ENCODE measurements at places on chromosomes 7 and 10. TPM values are rescaled to one million over a fixed set of nuclear protein-coding genes. Genes with fewer than 3 reads are reported as not detected.

DNA sequence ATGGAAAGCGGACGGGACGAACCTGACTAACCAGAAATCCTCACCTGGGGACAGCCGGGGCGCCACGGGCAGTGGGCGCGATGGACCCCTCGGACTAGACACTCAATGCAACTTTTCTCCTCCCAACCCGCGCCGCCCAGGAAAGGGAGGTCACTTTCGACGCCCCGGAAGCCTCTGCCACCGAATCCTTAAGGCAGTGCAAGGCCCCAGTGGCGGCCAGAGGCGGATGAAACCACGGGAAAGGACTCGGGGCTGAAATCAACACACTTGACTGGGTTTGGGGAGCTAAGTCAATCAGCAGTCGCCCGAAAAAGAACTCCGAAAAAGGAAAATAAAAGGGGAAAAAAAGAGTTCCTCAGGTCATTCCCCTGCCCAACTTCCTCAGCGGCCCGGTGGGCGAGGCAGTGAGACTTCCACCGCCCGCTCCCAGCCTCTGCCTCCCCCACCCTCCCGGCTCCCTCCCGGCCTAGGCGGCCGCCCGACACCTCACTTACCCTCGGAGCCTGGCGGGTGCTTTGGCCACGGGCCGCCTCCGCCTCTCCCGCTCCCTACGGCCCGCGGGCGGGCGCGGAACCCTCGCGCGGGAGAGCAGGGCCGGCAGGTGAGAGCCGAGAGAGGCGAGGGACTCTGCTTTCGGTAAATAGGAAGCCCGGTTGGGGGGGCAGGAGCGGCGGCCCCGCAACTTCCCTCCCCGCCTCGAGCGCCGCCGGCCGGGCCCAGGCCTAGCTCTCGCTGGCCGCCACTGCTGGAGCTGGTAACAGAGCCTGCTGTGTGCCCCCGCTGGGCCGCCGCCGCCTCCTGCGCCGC, 518 bp downstream of the WAPL start:
- no peak for DNase-seq

DNA sequence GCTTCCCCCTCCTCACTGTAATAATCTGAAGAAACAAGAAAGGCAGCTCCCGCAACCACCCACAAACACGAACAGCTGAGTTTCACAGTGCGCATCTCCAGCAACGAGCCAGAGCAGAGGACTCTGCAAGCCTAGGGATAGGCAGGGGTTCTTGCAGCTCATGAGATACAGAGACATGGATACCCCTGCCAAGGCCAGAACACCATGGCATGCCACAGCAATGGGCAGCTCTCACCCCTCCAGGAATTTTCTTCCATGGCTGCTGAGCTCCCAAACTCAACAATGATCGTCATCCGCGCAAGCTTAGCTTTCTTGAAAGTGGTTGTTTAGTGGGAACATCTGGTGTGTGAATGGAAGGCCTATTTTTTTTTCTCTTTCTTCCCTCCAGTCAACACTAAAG, 637.3 kb downstream of the SORCS3 start:
- DNase-seq = no peak

DNA sequence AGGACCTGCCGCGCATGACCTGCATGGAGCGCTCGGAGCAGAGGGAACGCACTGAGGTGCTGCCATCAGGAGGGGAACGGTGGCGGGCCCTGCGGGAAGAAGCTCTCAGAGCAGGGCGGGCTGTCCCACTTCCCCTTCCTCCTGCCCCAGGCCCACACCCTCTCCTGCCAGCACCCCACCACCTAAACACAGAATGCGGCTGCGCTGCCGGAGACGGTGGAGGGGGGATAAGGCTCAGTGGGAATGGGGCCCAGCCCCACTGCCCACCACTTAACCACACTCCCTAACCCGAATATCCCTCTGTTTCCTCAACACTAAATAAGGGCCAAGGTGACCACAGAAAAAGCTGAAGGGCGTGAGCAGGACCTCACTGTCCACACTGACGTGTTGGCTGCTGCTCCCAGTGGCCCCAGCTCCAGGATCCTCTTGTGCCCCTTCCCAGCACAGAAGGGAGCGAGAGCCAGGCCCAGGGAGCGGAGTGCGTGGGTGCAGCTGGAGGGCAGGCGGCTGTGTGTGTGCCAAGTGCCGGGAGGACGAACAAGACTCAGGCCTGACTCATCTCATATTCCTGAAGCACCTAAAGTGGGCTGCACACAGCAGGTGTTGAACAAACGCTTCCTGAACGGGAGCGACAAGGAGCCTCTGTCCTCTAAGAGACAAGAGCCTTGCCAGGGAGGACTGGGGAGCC, 116.8 kb downstream of the MAD1L1 start:
- no peak for DNase-seq

GRCh38 chr10:917416-917720, 14.1 kb downstream of the LARP4B start:
- no peak for DNase-seq

GRCh38 chr7:70134029-70134770, 535.9 kb downstream of the AUTS2 start:
- DNase-seq = no peak

DNA sequence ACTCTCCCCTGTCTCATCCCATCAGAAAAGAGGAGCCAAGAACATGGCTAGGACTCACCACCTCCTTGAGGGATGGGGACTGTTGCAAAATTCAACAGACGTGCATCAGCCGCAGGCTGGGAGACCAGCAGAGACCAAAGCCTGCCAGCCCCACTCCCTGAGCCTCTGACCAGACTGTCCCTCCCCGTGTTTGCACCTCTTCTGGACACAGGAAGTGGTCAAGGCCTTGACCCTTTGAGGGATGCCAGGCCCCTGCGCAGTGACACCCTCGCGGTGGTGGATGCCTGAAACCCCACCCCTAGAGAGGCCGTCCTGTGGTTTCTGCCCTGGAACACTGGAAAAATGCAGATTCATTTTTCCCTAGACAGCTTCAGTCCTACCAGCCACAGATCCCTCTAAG, 128.4 kb upstream of the TCF7L2 start:
- no peak for DNase-seq

LARP4B gene
- 107 TPM for total RNA-seq

GRCh38 chr10:111739874-111740139, 443.8 kb downstream of the GPAM start:
- DNase-seq = no peak

DNA sequence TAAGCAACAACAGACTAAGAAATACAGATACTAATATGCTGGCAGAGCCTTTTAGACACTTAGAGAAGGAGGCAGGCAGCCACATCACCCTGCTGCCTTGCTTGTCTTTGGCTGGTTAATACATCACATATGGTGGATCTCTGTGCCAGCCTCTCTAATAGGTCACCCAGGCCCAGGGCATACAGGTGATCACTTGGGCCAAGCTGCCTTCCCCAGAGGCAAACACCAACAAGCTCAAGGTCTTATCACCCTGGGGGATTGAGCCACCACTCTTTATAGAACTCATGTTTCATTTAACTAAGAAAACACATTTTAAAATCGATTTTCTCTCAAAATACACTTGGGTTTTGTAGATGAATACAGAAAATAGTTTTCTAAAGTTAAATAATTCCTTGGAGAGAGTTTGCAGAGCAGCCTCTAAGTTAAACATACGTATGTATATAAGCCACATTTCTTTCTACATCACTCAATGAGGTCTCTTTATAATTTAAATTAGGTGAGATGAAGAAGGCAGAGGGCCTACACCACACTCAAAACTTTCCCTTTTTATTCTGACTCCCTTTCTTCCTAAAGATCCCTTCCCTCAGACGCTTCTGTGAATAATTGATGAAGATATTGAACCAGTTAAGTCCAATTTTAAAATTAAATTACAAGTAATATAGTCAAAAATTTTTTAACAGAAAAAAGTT, 556.8 kb upstream of the GHITM start:
- no peak for DNase-seq

DNA sequence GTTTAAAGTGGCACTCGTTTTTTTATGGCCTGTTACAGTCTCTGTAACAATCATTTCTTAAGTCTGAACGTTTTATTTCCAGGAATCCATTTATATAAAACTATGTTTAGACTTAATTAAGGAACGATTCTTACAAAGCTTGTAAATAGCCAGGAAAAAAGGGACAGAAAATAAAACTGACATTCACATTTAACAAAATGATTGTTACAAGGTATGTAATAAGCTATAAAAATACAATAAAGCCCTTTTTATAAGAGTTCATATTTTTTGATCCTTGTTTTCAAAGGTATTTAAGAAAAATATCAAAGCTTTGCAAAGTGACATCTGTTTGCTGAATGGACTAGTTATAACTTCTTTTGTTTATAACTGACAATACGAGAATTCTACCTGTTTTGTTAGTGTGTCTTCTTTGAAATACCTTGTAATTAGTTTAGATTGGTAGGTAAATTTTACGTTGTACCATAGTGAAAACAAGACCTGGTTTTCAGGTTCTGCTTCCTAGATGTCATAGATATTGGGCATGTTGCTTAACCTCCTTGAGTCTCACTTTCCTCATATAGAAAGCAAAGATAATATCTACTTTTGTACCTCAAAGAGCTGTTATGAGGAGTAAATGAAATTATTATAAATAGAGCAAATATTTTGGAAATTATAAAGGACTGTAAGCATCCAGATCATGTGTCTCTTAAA, 25.8 kb downstream of the BTRC start:
- no peak for DNase-seq

SFTPA1 gene
- not detected for total RNA-seq

TSPAN33 gene
- 14.8 TPM for total RNA-seq
